MCF 10A (cell line): ENCODE measurements at places on chromosomes 5 and 9. TPM values are rescaled to one million over a fixed set of nuclear protein-coding genes. Genes with fewer than 3 reads are reported as not detected.

DNA sequence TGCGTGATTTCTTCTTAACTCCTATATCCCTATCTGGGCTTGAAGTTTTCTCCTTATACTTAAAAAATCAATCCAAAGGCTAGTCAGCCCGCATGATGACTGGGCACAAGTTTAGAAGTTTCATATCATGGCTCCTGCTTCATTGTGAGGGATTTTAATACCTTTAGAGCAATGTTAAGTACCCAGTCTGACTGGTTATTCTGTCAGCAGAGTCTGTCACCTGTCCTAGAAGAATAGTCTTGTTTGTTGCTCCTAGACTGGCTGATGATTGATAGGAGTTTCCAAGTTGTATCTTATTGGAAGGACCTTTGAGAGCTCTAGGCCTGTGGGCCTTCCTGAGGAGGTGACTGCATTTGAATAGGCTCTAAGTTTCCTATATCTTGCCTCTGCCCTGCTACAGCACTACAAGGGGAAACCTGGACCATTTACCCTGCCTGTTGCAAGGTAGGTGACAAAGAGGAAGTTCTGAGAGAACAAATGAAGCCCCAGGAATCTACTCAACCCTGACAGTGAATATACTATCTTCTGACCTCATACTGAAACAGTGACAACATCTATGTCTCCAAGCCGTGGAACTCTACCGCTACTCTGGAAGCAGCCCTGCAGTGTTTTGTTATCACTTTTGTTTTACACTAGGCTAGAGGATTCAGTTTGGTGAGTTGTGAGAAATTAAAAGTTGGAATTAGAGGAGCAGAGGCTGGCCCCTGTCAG is 66.5 kb downstream of the F2RL2 start:
- DNase-seq, result no peak

DNA sequence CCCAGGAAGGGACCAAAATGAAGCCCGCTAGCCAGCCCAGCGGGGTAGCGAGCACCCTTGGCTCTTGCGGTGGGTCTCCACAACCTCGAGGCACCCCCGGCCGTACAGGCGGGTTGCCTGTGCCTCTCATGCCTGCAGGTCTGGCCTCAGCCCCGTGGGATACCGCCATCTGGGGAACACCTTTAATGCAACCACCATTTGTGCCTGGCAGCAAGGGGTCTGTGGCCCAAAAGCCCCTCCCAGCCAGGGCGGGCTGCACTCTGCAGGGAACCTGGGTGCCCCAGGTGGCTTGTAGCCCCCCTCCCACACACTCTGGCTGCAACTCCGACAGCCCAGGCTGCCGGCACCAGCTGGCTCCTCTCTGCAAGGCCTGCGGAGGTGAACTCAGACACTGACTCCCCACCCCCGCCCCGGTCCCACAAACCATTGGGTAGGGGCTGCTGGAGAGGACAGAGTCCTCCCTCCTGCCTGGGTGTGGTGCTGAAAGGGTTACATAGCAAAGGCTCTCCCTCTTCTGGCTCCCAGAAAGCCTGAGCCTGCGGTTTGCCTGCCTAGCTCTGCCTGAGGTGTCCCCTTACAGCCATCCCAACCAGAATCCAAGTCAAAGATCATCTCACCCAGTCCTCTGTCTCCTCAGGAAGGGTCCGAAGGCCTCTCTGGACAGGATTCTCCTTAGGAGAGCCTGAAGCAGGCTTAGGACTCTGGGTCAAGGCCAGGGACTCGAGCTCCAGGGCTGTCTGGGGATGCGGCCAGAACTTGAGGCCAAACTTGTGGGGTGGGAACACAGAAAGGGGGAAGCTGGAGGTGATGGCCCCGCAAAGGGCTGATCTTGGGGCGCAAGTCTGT is 109.4 kb downstream of the PSD2 start:
- DNase-seq, result no peak

- DNase-seq, result no peak
Observed at GRCh38 chr9:20240498-20240897, 381.8 kb downstream of the MLLT3 start.

DNA sequence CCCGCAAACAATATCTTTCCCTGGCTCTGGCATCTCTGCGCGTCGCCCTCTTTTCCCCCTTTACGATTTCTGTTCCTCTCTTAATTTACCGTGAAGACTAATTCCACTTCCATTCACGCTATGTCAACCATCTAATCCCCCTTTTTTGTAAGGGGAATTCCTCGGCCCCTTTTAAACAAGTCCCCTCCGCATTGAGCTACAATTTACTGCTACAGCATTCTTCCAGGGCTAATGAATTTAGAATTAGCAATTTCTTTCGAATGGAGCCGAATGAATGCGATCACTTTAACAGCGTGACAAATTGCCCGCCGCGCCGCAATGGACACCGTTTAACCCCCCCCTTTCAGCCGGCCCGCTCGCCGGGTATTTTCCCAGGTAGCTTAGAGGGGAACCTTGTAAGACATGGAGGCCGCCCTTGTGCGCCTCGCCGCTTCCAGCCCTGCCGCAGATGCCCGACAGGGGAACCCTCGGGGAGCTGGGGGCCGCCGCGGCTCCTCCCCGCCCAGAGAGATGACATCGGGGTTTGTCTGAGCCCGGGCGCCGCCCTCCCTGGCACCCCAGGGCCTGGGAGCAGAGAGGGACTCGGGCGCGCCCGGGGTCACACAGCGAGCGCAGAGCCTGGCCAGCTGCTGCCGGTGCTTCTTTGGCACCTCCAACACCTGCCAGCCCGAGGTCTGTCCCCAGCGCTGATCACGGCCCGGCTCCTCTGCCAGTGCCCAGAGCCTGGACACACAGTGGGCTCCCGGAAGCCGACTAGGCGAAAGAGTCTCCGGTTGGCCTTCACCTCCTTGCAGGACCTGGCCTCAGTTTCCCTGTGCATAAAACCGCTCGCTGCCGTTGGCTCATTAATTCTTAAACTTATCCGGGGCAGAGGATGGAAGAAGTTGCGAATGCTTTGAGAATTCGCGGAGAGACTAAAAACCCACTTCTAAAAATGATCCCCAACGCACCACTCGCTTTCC is 1.3 kb downstream of the PRDM12 start:
- DNase-seq, result no peak

DNA sequence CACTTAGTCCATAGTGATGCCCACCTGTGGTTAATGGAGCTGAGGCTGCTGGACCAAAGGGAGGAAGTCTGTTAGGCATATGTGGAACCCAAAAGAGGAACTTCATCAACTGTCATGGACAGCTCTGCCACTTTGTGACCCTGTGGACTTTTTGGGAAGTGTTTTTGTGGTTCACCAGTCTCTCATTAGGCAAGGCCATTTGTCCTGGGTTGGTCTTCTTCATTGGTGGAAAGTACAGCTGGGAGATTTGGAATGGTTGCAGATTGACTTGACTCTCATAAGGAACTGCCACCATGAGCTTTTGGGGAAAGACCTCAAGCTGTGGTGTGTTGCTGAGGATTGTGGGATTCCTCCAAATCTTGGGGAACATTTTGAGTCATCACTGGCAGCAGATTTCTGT is 31.9 kb upstream of the IL12B start:
- no peak for DNase-seq

DNA sequence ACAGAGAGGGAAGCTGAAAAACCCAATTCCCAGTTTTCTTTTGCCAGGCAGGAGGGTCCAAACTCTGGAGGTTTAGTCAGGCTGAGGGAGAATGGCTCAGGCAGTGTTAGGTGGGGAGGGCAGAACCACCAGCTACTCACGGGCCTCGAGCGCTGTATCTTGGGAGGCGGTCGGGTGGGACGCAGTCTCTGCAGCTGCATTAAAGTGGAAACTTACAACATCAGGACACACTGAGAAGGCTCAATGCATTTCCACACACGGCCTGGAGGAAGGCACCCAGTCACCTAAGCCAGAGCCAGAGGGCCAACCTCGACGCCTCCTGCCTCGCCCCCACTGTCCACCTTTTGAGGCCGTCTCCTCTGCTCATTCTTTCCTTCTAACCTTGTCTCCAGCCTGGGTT is 55.6 kb downstream of the CRB2 start:
- no peak for DNase-seq

GRCh38 chr5:36017004-36017403 is 25.8 kb upstream of the UGT3A1 start:
- DNase-seq, result no peak

GRCh38 chr9:120464176-120464886 is 115.6 kb downstream of the CDK5RAP2 start:
- DNase-seq, result no peak

DNA sequence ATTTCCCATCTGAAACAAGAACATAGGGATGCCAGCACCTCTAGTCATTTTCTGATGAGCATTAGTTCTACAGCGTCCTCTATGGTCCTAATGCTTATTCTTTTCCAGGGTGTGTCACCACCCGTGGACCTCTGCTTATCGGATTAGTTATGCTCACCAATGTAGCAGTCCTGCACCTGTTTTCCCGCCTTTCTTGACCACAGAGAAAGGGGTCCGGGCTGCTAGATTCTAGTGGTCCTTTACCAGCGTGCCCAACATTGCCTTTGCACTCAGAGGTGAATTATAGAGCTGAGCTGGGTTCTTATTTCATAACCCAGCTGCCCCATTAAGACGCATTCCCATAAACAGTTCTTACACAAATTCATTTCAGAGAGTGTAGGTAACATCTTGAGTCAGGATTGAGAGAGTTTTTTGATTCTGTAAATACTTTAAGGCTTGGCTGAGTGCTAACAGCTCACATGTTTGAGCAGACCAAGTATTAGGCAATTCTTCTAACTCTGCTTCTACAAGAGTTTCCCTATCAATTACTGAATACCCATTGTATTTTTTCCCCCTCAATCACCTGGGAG is 2205.1 kb upstream of the C9orf72 start:
- no peak for DNase-seq

The ARL14EPL gene
- total RNA-seq, result not detected in 2 replicates

The ARL10 gene
- total RNA-seq, result 1.1 and 1.3 TPM in 2 replicates

- DNase-seq, result no peak
Observed at GRCh38 chr5:10921160-10921559, 160.1 kb upstream of the DAP start.

The VCP gene
- 146 and 156 TPM in 2 replicates for total RNA-seq

The IGFBPL1 gene
- not detected in 2 replicates for total RNA-seq

DNA sequence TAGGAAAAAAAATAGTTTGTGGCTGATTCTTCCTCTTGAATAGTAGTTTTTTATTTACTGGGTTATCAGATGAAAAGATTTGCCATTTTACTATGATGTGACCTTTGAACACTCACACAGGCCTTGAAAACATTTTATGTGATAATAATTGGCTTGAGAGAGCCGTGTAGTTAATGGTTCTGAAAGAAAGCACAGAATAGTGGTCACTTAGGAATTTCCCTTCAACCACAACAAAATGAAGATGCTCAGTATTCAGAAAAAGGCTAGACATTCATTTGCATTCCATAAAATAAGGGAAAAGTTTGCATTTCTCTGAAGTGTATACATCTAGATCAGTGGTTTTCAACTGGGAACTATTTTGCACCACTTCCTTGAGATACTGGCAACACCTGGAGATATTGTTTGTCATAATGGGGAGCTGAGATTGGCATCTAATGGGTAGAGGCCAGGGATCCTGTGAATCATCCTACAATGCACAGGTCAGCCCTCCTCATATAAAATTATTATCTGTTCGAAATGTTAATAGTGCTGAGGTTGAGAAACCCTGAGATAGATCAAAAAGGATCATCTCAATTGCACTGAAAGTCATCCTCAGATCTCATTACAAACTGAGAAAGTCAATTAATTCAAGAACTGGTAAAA is 446.4 kb upstream of the CCNG1 start:
- DNase-seq, result no peak

GRCh38 chr5:172115541-172115982 is 72.5 kb downstream of the STK10 start:
- no peak for DNase-seq

The SLC36A2 gene
- not detected in 2 replicates for total RNA-seq

The ANKRD34B gene
- total RNA-seq, result not detected in 2 replicates

GRCh38 chr5:55481293-55481855 is 53.4 kb downstream of the PLPP1 start:
- no peak for DNase-seq

The OBP2B gene
- total RNA-seq, result not detected in 2 replicates

DNA sequence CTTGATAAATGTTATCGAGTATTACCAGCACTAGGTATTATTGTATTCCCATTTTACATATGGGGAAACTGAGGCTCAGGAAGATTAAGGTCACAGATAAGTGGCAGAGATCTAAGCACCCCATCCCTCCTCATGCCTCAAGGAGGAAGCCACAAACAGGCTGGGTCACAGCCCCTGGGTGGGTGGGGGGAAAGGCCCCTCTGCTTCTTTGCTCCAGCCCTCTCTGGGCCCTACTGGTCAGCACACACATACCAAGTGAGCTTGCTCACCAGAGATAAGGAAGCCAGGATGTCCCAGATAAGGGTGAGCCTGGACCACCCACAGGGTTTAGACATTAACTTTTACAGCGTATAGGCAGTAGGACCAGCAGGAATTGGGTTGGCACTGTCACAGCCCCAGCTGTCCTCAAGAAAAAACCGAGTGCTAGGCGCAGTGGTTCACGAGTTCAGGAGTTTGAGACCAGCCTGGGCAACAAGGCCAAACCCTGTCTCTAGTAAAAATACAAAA is 45.3 kb downstream of the STK10 start:
- DNase-seq, result no peak

The ZNF618 gene
- 4.8 and 6.6 TPM in 2 replicates for total RNA-seq
